ENCODE measurements at places on chromosomes 1 and 21. TPM values are rescaled to one million over a fixed set of nuclear protein-coding genes. Genes with fewer than 3 reads are reported as not detected.

- DNase-seq, result no peak
Observed at GRCh38 chr1:21594501-21594900, 74.7 kb downstream of the RAP1GAP start.

DNA sequence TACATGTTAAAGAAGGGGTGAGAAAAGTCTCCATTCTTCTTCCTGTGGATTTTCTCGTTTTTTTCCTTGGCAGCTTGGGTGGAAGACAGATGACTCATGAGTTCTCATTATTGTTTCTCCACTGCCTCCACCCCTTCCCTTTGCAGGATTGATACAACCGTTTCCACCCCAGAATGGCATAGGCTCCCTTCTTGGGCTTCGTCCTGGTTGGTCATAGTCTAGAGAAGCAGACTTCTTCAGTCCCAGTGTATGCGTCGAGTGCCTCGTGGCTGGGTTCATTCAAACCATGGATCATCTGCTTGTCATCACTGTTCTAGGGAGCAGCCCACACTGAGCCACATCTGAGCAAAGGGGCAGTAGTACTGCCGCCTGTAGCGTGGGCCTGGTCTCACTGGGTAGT lies 13.7 kb downstream of the PTGFRN start:
- no peak for DNase-seq

- no peak for DNase-seq
Observed at GRCh38 chr1:155326631-155327037, 5.9 kb downstream of the RUSC1 start.

Gene PRDM16
- 6.0 TPM for polyA plus RNA-seq

Gene KRTAP19-3
- polyA plus RNA-seq, result not detected

Gene GPR37L1
- polyA plus RNA-seq, result 0.04 TPM

Gene IL22RA1
- 2.9 TPM for polyA plus RNA-seq
